Posterior cingulate gyrus (tissue), 11 donors: ENCODE measurements at places on chromosomes 12 and 14.

DNA sequence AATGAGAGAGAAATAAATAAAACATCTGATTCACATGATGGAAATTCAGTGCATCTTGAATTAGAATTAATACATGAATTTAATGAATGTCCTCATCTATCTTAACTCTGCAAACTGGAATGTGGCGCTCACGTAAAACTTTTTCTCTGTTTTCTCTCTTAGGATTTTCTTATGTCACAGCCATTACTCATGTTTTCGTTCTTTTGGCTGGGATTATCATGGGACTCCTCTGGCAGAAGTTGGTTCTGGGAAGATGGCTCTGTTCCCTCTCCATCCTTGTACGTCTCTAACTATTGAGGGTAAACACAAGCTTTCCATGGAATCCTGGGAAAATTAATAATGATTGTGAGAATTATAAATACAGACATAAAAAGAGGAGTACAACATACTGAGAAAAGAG is 5.0 kb downstream of the CLEC12B start:
- DNase-seq: no peak

DNA sequence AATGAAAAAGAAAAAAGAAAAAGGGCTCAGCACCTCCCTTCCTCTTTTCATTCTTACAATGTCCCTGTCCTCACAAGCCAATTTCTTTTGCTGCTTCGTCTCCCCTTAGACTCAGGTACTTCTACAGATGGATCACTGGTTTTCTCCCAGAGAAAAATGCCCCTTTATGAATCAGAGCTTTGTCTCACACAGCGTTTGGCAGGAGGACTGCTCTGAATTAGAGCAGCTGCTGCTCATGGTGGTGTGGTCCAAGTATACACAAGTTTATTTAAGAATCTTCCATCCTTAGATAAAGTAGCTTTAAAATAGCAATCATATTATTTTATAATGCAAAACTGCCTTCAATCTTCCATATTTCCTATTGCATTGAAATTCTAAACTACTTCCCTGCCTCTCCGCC is 80.3 kb downstream of the SLC8A3 start:
- no peak for DNase-seq

GRCh38 chr14:32256576-32256975 is 53.5 kb upstream of the RNU6-8 start:
- DNase-seq: no peak

- DNase-seq: no peak
Observed at GRCh38 chr12:104733717-104734175, 224.3 kb downstream of the SLC41A2 start.

GRCh38 chr12:68482660-68483059 is 128.0 kb upstream of the RAP1B start:
- DNase-seq: no peak

DNA sequence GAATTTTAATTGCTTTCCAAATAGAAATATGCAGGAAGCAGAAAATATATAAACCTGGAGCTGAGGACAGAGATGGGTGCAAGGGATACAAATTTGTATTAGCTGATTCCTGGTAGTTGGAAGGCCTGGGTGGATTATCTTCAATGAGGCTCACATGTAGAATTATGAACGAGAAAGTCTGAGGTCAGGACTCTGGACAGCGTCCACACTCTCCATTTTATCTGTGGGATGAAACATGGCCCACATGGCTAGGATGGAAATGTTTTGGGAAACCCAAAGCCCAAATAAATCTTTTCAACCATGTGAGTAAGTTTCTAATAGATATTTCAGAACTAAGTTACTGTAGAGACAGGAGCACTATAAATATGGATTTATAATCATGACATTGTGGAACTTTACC is 256.1 kb downstream of the APAF1 start:
- no peak for DNase-seq

- no peak for DNase-seq
Observed at GRCh38 chr12:106769078-106769477, 5.4 kb upstream of the RIC8B start.

DNA sequence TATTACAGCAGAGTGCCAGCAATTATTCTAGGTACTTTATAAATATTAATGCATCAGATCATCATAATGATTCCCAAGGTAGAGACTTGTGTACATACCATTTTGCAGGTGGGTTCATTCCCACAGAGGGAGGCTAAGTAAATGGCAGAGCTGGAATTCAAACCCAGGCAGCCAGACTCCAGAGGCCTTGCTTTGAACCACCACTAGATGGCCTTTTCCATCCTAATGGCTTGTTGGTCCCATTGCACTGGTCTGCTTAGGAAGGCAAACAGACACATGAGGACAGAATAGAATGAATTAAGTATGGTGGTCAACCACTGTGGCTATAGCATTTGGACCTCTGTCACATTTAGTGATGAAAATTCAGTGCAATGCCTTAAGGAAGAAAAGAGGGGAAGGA is 158.7 kb downstream of the METTL25 start:
- no peak for DNase-seq

GRCh38 chr14:101224356-101225156 is 321.0 kb upstream of the RTL1 start:
- no peak for DNase-seq

DNA sequence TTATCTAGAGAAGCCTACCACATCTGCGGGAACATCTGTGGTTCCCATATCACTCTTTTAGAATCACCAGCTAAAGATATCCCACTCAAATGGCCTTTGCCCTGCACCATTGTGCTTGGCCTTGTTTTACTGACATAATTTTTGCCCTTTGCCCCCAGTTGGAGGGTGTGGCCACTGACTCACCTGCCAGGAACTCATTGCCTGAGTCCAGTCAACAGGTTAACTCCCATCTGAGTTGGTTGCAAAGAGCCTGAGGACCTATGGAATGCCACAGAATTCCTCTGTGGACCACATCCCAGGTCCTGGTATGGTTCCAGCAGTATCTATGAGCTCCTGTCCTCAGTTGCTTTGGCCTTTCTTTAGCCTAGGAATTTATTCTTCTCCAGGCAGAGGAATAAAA is 55.7 kb upstream of the PTGR2 start:
- DNase-seq: no peak

GRCh38 chr12:117114784-117115183 is 15.6 kb upstream of the TESC start:
- no peak for DNase-seq

- DNase-seq: no peak
Observed at GRCh38 chr12:14048941-14049545, 67.6 kb upstream of the GRIN2B start.

- DNase-seq: no peak
Observed at GRCh38 chr14:23942587-23942986, 11.0 kb upstream of the DHRS4 start.

GRCh38 chr12:64625243-64626077 is 15.2 kb downstream of the RASSF3 start:
- peak; percentile 24 for DNase-seq

GRCh38 chr12:116635487-116635886 is 76.3 kb downstream of the MAP1LC3B2 start:
- DNase-seq: no peak

GRCh38 chr14:62718629-62719028 is 326.6 kb downstream of the KCNH5 start:
- DNase-seq: no peak

DNA sequence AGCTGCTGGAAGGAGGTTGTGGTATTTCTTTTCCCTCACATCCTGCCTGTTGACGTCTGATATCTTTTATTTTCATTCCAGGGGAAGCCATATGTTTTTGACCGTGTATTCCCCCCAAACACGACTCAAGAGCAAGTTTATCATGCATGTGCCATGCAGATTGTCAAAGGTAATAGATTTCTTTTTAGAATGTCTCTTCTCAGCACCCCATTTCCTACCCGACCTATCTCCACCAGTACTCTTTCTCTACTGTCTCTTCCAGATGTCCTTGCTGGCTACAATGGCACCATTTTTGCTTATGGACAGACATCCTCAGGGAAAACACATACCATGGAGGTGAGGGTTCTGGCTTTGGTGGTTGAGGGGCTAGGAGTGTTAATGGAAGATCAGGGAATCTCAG is 13.5 kb downstream of the KIF5A start:
- DNase-seq: no peak

GRCh38 chr12:14846876-14847580 is 3.7 kb upstream of the ART4 start:
- DNase-seq: no peak
